ENCODE measurements at places on chromosomes 3 and 15.
A peak's percentile ranks its signal among the peaks of the same experiment; 100 is the strongest.

GRCh38 chr3:13139471-13140065 lies 66.3 kb upstream of the IQSEC1 start:
- no peak for DNase-seq

- no peak for DNase-seq
These were observed 41.4 kb downstream of the NTRK3 start for GRCh38 chr15:88215066-88215648.

GRCh38 chr3:100175637-100176280 lies 61.5 kb upstream of the FILIP1L start:
- DNase-seq = no peak

- DNase-seq = peak; percentile 62
These were observed 35.2 kb downstream of the NCEH1 start for GRCh38 chr3:172675441-172676193.

DNA sequence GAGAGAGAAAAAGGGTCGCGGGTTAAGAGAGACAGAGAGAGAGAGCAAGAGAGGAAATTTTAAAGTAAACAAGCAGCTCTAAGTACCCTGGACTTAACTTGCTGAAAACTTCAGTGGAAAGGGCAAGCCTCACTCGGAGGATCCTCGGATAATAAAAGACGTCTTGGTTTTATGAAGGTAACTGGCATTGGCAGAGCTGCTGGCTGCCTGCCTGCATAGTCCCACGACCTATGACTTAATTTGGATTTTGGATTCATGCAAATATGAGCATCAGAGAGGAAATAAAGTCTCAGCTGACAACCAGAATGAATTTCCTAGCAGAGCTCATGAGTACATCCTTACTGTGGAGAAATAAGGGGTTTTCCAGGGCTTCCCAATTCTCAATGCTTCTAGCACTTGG lies 95.1 kb upstream of the PDZRN3 start:
- peak; percentile 21 for DNase-seq

GRCh38 chr3:144167634-144168033 lies 196.0 kb downstream of the DIPK2A start:
- DNase-seq = no peak

DNA sequence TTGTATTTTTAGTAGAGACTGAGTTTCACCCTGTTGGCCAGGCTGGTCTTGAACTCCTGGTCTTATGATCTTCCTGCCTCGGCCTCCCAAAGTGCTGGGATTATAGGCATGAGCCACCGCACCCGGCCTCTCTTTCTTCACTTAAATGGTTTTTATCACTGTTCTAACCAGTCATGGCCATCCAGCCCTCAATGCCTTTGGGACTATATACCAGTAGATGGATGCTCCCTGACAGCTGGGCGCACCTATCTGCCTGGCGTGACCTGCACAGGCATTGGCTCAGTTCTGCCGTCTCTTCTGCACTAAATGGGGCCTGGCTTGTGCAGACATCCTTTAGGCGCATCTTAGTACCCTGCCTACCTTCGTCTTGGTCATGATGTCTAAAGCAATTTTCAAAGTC lies 233.4 kb downstream of the ADAMTS17 start:
- DNase-seq = no peak

- peak; percentile 65 for DNase-seq
These were observed 20.3 kb upstream of the ABTB1 start for GRCh38 chr3:127652246-127652995.

DNA sequence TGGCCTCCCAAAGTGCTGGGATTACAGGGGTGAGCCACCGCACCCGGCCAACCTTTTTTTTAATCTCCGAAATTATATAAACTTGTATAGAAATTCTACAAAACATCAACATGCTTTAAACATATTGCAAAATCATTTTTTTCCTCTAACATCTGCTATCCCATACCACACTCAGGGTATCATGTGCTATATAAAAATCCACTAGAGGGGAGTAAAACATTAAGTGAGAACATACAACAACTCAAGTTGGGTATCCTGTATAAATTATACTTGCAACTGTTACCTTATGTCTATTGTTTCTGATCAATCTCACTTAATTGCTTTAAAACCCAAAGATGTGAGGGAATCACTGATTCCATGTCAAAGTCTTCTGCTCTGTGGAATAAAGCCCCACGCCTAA lies 71.9 kb upstream of the FBN1 start:
- DNase-seq = no peak

DNA sequence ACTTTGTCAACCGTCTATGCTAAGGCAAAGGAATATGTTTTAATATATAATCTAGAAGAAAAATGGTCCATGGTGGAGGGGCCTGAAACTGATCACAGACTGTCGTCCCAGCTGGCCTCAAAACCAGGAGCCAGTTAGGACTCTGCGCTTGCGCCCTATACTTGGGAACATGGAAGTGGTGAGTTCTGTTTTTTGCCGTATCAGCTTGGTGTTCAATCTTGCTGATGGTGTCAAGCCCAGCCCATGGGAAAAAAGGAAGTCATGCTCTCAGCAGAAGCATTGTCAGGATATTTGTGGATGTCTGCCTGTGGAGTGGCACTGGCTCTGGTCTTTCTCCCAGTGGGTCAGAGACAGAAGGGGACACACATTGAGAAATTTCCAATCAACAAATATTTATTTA lies 342.0 kb upstream of the CTDSPL start:
- DNase-seq = no peak

- no peak for DNase-seq
These were observed 23.0 kb downstream of the MYH15 start for GRCh38 chr3:108487439-108487838.

GRCh38 chr3:65080432-65080831 lies 392.6 kb upstream of the ADAMTS9 start:
- no peak for DNase-seq

GRCh38 chr3:56683122-56683817 lies at the start of gene TASOR:
TASOR (minus strand) TSS chr3:56683265; CDS start chr3:56683006, 259 bp downstream.
- peak; percentile 79 for DNase-seq

DNA sequence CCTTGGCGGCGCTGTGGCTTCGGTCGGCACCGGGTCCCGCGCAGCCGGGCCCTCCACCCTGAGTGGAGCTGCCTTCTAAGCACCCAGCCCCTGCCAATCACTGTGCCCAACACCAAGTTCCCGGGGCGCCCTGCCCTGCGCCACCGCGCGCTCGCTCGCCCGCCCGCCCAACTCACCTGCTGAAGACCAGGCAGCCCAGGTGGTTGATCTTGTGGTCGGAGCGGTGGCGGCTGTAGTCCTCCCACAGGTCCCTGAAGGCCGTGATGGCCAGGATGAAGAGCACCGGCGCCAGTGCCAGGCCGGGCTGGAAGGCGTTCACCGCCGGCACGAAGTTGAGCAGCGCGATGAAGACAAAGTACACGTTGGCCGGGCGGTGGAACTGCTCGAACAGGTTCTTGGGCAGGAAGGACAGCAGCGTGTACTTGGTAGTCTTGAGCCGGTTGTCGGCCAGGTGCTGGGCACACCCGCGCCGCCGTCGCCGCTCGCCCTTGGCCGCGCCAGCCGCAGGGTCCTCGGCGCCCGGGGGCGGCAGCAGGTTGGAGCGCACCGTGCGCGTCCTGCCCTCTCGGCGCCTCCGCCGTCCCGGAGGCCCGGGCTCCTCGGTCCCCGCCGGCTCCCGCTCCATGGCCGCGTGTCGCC lies 536 bp downstream of the ATP10A start:
- DNase-seq = peak; percentile 34

DNA sequence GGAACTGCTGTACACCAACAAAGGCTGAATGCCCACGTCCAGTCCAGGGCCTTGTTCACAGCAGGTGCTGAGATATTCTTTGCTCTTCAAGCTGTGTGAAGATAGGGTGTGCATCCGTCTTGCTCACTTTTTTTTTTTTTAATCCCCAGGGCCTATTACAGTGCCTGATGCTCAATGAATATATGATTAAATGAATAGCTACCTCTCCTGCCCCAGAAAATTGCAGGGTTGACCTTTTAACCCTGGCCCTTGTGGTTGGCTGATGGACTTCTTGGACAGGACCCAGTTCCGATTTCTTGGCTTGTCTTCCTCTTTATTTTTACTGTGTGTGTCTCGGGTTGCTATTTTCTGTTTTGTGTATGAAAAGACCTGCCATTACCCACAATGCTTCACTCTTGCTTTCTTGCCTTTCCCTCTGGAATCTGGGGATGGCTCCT lies 2.9 kb upstream of the FYTTD1 start:
- no peak for DNase-seq

DNA sequence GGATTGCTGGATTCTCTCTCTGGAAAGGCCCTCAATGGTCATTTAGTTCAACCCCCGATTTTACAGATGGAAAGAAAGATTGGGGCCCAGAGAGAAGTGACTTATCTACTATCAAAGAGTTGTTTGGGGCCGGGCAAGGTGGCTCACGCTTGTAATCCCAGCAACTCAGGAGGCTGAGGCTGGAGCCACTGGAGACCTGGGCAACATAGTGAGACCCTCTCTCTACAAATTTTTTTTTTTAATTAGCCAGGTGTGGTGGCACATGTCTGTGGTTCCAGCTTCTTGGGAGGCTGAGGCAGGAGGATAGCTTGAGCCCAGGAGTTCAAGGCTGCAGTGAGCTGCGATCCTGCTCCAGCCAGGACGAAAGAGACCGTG lies 5.2 kb upstream of the USP3 start:
- no peak for DNase-seq

DNA sequence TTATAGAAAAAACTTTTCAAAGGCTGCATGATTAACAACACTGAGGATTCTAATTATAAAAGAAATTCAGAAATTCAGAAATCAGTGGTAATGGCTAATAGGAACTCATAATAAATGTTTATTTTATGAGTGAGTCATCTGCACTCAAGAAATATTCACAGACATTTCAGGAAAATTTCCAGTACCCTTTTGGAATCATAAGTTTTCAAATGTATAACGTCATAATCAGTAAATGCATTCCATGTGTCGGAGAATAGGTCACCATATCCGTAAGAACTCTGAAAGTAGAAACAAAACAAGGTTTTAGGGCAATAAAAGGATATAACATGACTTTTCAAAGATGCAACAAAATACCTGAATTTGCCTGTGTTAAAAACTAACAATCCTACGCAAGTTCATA lies 24.7 kb downstream of the EOGT start:
- peak; percentile 61 for DNase-seq

- no peak for DNase-seq
These were observed 22.5 kb upstream of the CLK3 start for GRCh38 chr15:74593122-74593521.

GRCh38 chr3:99394831-99395778 lies 243.3 kb upstream of the COL8A1 start:
- DNase-seq = peak; percentile 93

DNA sequence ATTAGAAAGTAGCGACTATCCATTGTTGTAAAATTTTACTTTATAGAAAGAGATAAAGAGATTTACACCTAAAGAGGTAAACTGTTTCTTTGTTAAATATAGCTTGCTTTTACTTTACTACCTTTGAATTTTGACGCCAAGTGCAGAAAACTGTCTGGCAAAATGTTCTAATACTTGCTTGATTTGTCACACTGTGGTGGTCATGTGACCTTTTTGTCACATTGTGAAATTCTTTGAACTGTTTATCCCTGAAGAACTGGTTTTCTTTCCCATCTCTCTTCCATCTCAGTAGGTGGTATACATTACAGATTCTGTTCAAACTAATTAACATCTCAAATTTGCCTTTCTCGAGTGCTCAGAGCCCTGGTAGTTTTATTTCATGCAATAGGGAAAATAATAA lies 327.4 kb downstream of the NAALADL2 start:
- no peak for DNase-seq

GRCh38 chr3:151635905-151636304 lies 97.8 kb upstream of the AADACL2 start:
- DNase-seq = no peak
